ENCODE measurements at places on chromosomes 16 and 17.
A peak's percentile ranks its signal among the peaks of the same experiment; 100 is the strongest.

DNA sequence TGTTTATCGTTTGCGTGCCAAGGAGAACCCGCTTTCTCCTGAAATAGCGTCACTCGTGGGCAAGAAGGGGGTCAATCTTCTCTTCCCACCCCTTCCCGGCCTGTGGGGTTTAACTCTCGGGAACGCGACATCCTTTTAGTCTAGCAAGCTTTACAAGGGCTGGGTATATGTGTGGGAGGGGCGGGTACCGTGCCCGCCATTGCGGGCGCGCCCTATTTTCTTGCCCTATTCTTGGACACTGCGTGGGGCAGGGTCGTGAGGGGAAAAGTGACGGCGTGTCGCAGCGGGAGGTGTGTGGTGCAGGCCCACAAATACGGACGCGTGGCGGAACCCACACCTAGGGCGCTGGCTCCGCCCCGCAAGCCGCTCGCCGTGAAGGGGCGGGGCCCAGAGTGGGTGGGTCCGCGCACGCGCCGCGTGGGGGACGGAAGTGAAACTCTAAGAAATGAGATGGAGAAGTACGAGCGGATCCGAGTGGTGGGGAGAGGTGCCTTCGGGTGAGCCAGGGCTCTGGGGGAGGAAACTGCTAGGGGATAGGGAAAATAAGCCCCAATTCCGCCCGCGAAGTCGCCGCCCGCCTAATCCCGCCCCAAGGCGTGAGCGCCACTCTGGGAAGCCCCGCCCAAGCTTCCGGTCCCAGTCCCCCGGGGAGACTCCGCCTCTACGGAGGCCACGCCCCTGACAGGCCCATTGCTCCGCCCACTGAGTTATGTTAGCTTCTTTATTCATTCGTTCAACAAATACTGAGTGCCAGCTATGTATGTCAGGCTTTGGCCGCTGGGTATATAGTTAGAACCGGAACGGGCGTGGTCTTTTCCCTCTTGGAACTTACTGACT lies at the start of gene NEK8:
Gene NEK8 (plus strand): TSS at position 425 of the 837 bp plus-strand sequence. CDS start 26 bp downstream, at position 451.
- peak; percentile 89 for DNase-seq

DNA sequence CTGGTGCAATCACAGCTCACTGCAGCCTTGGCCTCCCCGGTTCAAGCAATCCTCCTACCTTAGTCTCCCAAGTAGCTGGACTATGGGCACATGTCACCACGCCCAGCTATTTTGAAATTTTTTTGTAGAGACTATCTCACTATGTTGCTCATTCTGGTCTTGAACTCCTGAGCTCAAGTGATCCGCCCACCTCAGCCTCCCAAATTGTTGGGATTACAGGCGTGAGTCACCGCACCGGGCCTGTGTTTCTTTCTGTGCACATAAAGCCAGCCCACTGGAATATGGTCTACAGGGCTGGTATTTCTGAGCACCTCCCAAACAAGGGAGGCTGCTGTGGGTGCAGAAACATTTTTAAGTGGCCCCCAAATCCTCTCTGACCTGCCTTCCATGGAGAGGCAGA lies 8.4 kb downstream of the TMEM95 start:
- DNase-seq: no peak

DNA sequence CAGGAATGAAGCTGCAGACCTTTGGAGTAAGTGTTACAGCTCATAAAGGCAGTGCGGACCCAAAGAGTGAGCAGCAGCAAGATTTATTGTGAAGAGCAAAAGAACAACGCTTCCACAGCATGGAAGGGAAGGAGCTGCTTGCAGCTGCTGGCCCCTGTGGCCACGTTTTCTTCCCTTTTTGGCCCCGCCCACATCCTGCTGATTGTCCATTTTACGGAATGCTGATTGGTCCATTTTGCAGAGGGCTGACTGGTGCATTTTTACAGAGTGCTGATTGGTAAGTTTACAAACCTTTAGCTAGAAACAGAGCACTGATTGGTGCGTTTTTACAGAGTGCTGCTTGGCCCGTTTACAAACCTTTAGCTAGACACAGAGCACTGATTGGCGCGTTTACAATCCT lies 841.5 kb downstream of the CDH11 start:
- no peak for DNase-seq

DNA sequence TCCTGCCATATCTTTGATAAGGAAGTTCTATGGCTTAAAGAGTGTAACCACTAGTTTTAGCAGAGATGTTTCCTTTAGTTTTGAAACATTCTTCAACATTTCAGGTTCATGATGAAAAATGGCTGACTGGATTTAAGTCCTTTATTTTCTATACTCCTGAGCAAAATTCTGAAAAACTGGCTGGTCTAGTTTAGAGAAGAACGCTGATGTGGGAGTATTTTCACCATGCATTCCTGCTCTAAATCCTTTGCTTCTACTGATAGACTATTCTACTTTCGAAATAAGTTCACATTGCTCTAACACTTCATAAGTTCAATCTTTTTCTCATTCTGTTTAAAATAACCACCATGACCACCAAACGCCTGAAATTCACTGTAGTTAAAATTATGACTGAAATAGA lies 281.9 kb downstream of the FTO start:
- DNase-seq: no peak

DNA sequence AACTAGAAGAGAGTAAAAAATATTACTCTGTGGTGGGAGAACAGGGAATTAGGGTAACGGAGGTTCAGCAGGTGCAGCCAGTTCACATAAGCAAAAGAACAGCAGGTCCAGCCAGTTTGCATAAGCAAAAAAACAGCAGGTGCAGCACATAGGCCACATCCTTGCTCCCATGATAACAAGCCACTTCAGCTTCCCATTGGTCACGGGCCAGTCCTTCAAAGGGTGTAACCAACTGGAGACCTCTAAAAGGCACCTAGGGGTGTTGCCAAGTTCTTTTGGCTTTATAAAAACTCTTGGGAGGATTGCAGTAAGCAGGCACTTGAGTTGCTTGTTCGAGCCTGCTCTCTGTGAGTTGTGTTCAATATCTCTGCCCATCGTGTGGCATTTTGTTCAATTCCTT lies 488.1 kb downstream of the XYLT1 start:
- no peak for DNase-seq

DNA sequence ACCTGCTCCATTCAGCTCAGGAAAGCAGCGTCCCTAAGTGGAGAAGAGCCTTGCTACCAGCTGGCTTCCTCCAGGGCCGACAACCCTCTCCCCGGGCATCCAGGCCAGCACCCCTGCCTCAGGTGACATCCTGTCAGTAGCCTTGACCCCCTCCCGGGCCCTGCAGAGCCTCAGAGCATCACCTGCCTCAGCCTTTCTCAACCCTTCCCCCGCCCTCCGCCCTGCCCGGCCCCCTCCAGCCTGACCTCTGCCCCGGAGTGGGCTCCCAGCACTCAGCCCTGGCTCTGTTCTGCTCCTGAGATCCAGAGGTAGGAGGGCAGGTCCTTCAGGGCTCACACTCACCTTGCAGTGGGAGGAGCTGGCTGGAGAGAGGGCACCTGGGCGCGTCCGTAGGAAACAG lies 73.8 kb upstream of the METRNL start:
- no peak for DNase-seq

DNA sequence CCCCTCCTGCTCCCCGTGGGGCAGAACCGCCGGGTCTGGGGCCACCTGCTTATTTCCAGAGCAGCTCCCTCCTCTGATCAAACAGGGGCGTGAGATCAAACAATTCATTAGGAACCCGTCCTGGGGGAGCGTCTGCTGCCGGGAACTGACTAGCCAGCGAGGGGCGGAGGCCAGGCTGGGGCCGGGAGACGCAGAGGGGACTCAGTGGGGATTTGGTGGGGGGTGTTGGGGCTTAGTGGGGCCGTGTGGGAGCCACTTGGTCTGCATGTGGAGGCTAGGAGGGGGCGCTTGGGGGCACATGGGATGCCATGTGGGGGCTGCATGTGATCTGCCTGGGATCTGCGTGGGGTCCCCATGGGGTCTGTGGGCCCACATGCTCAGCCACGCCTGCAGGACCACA lies 20.5 kb upstream of the CACNA1H start:
- no peak for DNase-seq

- DNase-seq: no peak
Observed at GRCh38 chr16:24626256-24626655, 86.9 kb downstream of the RBBP6 start.

Measured in neuronal stem cell (in vitro differentiated cells).